ENCODE measurements at places on chromosomes 7 and 10. TPM values are rescaled to one million over a fixed set of nuclear protein-coding genes. Genes with fewer than 3 reads are reported as not detected.

The HERC4 gene
- 88.7 TPM for total RNA-seq

The MOGAT3 gene
- not detected for total RNA-seq

The ASL gene
- total RNA-seq: 59.7 TPM

The GET4 gene
- total RNA-seq: 37.5 TPM

The EVX1 gene
- total RNA-seq: not detected

The GHRHR gene
- total RNA-seq: not detected

The BLNK gene
- total RNA-seq: 5.8 TPM
